ENCODE measurements at places on chromosomes 11 and 22.
A peak's percentile ranks its signal among the peaks of the same experiment; 100 is the strongest.

DNA sequence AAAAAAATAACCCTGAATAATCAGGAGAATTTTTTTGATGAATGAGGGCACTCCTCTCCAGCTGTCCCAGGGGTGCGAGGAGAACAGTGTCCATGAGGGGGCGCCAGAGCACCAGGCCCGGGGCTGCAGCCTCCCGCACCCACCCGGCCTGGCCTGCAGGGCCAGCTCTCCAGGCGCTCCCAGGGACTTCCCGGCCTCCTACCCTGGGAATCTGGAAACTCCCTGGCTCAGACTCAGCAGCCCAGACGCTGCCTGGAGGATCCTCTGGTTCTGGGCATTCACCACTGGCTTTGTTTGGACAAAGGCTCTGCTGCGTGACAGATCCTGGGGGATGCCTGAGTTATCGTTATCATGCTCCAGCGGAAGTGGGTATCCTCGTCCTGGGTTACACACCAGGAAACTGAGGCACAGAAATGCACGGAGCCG, 31.0 kb downstream of the MCM5 start:
- peak; percentile 78 for DNase-seq

DNA sequence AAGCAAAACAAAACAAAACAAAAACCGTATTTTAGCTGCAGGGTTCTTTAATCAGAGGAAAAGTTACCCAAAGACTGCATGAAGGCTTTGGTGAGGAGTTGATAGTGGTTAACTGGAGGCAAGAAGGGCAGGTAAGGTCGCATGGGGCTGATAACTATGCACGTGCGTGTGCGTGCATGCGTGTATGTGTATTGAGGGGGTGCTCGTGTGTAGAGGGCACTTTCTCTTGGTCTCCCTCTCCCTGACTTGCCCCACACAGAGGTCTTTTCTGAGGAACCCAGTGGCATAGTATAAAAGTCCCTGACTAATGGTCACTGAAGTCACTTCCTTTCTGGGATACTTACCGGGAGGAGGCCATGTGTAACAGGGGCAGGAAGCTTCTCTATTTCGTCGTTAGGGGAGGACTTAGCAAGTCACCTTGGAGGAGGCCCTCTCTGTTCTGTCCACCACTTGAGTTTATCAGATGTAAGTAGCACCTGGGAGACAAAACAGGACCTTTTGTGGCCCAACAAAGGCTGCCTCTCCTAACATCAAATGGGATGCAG, 20.1 kb upstream of the FCHSD2 start:
- peak; percentile 30 for DNase-seq

DNA sequence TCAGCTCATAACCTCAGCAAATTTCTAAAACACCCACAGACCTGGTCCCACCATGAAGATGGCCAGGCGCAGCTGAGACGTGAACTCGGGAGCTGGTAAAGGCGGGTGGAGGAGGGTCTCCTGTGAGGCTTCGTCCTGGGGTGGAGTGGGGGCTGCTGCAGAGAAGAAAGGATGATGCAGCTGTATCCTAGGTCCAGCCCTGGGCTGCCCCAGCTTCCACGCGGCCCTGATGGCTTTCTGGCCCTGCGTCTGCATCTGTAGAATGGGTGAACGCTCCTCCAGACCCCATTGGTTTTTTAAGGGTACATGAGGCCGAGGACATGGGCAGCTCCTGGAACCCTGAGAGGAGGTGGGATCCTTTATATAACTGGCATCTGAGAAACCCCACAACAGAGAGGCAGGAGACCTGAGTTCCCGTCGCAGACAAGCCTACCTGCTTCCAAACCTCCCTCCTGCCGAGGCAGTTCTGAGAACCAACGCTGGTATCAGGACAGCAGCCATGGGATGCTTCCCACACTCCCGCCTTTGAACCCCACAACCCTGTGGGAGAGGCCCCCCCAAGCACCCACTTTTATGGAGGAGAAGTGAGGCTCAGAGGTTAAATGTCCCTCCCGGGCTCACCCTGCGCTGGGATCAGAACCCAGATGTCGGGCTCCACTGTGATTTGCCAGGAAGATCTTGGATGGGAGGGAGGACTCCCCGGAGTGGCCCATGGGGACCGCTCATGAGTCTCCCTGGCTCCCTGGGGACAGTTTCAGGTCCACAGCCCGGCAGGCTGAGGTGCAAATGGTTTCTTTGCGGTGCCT, 55.2 kb upstream of the FGF3 start:
- no peak for DNase-seq

- no peak for DNase-seq
Measured at GRCh38 chr11:2310786-2311352, 9.1 kb downstream of the TSPAN32 start.

DNA sequence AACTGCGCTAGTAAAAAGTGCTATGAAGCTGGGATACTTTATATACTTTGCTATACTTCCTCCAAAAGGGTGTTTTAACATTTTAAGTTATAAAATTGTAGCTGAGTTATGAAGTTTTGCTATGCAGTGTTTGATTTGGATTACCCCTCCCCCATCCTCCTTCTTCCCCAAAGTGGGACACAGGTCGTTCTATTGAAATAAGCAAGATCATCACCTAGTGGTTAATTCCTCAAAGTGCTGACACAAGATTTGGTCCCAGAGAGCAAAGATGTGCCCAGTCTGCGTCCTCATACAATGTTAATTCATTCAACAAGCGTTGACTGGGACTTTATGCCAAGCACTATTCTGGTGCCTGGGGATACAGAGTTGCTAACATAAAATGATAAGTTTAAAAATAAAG, 78.5 kb downstream of the SPON1 start:
- peak; percentile 36 for DNase-seq

GRCh38 chr11:62402226-62402959, 16.4 kb upstream of the SCGB1A1 start:
- DNase-seq: no peak

DNA sequence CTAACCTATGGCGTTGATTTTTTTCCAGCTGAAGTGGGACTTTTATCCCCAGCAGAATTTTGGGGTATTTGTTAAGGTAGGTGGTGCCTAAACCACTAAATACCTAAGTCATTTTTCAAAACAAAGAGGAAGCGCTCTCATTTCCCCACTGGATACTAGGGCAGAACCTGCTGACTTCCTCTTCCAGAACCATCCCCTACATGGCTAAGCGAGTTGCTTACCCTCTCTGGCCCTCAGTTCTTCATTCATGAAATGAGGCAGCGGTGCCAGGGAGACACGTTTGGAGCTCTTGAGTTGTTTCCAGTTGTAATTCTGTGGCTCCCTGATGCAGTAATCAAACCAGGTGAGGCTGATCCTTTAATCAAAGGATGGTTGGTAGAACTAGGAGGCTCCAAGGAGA, 10.0 kb upstream of the MTMR3 start:
- DNase-seq: peak; percentile 47

DNA sequence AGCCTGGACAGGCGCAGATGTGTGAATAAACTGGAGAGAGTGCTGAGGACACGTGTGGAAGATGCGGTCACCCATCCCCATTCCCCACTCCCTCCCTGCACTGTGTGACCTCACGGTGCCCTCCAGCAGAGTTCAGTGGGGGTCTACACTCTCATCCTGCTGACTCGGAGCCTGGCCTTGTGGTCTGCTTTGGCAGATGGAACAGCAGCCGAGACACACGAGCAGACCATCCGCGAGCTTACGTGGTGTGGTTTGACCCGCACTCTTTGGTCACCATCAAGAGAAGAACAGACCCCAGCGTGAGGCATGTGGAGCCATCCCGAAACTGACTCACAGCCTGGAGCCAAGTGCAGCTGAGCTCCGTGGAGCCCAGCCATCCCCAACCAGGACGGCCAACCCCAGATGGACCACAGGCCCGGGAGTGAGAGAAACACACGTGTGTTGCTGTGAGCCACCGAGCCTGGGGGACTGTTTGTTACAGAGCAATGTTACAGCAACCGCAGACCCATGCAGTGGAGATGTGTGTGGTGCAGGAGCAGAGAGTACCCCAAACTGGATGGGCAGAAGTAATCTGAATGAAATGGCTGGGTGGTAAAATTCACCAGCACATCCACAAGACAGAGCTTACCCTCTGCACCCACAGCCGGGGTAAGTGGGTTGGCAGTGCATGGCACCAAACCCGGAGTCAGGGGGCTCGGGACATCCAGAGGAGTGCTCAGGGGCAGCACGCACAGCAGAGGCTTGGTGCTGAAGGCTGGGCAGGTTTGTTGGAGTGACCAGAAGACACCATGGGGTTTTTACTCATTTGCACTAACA, 90.7 kb downstream of the RTL6 start:
- no peak for DNase-seq

- DNase-seq: no peak
Measured at GRCh38 chr11:20457934-20458680, 70.6 kb downstream of the PRMT3 start.

DNA sequence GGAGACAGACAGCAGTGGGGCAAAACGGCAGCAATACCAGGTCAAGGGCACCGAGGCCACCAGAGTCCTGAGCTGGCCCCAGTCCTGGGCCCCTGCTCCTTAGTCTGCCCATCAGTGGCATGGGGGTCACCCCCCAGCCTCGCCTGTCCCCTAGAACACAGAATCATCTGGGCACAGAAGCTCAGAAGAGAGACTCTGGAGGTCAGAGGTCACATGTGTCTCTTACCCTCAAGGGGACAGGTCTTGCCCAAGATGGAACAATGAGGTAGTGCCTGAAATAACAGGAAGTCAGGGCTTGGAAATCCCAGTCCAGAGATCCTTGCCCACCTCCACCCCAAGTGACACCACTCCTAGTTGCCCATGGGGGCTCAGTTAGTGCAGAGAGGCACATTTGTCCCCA, 20.6 kb downstream of the PDE2A start:
- DNase-seq: no peak
